Mammary epithelial cell (primary cell): ENCODE measurements at places on chromosomes 7 and 10. TPM values are rescaled to one million over a fixed set of nuclear protein-coding genes. Genes with fewer than 3 reads are reported as not detected.

- peak; percentile 63 for DNase-seq
Observed at GRCh38 chr7:6628045-6628444, 9.1 kb upstream of the ZNF316 start.

- DNase-seq = peak; percentile 71
Observed at GRCh38 chr7:93890041-93890463, 501 bp downstream of the TFPI2 start.

IL6 gene
- total RNA-seq = 0.37 and 0.66 TPM in 2 replicates

FGFR2 gene
- total RNA-seq = 86.9 TPM

STOX1 gene
- total RNA-seq = 0.07 TPM in 1 of 2 replicates, not detected in the other

DNA sequence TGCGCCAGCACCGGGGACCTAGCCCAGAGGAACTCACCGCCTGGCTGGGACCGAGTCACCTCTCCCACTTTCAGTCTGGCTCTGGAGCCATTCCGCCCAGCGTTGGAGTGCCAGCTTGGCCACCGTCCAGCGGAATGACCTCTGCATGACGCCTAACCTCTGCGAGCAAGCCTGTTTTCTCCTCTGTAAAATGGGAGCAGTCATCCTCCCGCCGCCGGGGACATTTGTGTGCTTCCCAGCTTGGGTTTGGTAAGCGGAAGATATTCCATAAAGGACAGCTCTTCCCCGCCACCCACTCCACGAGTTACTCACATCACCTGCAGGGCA, 1.3 kb upstream of the ZCCHC24 start:
- no peak for DNase-seq

RADIL gene
- total RNA-seq = 0.17 TPM

DNA sequence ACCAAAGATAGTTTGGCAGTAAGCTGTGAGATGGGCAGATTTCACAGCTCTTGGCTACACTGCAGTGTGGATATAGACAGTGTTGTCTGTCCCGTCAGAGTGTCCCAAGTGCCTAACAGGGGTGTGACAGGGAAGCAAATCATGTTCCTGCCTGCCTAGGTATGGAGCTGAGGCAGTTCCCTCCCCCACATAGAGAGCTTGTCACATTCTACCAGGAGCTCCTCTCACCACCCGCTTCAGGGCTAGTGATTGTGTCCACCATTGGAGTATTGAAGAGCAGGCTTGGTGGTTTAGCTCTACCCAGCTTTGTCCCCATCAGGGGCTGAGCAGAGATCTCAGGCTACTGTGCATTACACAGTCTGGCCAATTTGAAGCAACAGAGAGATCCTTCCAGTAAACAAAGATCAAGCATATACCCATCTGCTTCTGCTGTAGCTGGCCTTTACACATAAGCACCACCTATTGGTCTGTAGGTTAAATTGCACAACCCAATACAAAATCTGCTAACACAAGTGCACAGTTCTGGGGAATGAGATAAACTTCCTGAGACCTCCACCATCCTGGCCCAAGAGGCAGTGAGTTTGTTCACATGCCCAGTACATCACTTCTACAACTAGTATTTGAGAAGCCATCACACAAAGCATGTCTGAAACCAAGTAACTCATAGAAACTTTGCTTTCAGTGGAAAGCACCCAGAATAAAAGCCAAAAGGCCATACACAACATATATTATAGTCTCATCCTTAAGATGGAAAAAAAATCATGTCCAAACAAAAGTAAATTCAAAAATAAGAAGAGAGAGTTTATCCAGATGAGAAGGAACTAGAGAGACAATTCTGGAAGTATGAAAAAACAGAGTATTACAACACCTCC, 67.3 kb downstream of the GLCCI1 start:
- DNase-seq = peak; percentile 37

DNA sequence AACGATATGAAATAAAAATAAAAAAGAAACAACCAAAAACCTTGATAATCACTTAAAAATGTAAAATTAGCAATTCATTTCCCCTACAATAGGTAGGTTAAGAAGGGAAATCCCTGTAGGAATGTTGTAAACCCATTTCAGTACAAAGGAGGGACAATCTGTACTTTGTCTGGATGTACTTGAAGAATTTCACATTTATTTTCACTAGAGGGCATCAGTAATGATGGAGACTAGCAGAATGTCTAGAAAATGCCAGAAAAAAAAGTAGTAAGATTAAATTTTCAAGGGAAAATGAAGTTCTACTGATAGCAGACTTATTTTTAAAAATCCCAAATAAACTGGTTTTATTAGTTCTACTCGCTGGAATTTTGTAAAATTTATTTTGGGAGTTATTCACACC, 209.0 kb upstream of the FZD1 start:
- DNase-seq = no peak
